Omental fat pad (tissue), 4 donors: ENCODE measurements at places on chromosomes 13 and 19.

DNA sequence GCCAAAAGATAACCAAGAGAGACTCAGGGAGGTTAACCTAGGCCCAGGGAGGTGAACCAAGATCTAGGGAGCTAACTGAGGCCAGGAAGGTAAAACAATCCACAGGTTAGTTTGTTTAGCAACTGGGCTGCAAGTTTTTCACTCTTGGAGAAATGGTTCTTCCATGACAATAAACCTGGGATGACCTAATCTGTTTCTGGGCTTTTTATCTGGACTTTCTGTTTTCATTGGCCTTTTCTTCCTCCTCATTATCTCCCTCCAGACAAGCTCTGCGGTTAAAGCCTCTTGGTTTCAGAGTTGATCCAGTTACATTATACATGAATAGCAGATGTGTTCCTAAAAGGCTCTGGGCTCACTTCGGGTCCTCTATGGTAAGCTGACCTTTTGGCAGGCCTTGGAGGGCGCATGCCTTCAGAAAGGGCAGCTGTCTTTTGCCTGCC is 44.2 kb downstream of the PCDH8 start:
- no peak for DNase-seq

GRCh38 chr13:99173606-99174005 is 27.0 kb upstream of the UBAC2 start:
- no peak for DNase-seq

DNA sequence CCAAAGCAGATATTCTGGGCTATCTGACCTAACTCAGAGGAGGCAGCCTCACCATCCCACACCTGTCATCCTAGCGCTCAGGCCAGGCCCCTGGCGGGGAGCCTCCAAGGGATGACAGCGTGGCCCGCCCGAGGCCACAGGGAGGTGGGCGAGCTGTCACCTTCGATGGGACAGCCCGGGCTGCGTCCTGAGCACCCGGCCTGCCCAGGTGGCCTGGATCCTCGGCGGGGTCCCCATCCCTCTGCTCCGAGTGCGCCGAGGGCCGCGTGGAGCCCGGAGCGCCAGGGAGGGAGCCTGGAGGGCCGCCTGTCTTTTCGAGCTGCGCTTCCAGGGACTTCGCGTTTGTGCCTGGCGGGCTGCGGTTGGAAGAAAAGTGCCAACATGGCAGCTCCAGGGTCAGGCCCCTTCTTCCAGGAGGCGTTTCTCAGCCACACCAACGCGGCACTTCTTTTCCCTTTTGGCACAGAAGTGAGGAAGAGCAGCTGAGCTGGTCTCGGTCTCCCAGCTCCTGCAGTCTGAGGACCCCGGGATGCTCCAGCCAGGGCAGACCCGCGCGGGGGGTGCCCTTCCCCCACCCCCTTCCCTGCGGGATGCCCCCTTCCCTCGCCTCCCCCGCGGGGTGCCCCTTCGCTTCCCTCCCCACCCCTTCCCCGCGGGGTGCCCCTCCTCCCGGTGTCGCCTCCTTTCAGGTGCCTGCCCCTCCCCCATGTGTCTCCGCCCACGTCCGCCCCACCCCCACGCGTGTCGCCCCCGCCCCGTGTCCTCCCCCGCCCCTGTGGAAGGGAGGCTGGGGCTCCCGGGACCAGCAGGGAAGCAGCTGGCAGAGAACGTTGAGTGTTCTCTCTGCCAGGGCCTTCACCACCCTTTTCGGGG is 42.3 kb downstream of the GJA3 start:
- DNase-seq: no peak

DNA sequence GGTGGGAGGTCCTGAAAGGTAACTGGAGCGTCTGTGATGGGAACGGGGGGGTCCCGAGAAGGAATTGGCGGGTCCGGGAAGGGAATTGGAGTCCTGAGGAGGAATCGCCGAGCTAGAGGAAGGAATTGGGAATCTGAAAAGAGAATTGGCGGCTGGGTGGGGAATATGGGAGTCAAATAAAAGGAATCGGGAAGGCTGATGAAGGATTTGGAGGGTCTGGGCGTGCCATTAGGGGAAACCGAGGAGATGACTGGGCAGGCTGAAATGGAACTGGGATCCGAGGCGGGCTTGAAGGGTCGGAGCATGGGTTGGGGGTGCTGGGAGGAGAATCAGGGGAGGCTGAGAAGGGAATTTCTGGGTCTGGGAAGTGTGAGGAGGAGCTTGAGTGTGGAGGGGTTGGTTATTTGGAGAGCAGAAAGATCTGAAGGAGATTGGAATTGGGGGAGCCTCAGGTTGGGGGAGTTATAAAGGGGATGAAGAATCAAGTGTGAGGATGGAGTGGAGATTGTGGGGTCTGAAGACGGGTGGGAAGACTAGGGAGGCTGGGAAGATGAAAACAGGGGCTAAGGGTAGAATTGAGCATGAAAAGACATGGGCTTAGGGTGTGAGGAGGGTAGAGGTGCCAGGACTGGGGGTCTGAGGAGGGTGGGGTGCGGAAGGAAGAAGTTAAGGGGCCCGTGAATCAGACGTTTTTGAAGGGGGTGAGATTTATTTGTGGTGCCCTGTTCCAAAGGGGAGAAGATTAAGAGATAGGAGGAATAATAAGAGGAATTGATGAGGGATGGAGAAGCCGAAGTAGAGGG is 718 bp downstream of the ACTN4 start:
- DNase-seq: no peak
